ENCODE measurements at places on chromosomes 2 and 18.

- DNase-seq, result no peak
Observed at GRCh38 chr2:218368621-218369153, 12.0 kb downstream of the CATIP start.

- peak; percentile 12 for DNase-seq
Observed at GRCh38 chr2:190979906-190980629, 33.9 kb downstream of the STAT1 start.

- DNase-seq, result no peak
Observed at GRCh38 chr2:240018071-240018750, 6.9 kb downstream of the NDUFA10 start.

DNA sequence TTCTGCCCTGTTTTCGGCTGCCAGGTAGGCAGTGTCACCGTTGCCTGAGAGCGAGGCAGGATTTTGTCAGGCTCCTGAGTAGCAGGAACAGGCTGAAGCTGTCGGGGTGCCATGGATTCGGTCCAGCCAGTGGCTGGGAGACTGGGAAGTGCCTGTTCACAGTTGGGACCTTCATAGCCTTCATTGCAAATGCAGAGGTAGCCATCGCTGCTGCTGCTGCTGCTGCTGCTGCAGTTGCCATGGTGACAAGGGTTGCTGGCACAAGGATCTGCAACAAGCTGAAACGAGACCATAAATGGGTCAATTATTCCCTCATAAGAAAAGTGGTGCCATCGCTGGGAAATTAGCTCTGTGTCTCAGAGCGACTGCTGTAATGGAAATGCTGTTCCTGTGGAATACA lies 122.7 kb downstream of the DNER start:
- DNase-seq, result no peak

DNA sequence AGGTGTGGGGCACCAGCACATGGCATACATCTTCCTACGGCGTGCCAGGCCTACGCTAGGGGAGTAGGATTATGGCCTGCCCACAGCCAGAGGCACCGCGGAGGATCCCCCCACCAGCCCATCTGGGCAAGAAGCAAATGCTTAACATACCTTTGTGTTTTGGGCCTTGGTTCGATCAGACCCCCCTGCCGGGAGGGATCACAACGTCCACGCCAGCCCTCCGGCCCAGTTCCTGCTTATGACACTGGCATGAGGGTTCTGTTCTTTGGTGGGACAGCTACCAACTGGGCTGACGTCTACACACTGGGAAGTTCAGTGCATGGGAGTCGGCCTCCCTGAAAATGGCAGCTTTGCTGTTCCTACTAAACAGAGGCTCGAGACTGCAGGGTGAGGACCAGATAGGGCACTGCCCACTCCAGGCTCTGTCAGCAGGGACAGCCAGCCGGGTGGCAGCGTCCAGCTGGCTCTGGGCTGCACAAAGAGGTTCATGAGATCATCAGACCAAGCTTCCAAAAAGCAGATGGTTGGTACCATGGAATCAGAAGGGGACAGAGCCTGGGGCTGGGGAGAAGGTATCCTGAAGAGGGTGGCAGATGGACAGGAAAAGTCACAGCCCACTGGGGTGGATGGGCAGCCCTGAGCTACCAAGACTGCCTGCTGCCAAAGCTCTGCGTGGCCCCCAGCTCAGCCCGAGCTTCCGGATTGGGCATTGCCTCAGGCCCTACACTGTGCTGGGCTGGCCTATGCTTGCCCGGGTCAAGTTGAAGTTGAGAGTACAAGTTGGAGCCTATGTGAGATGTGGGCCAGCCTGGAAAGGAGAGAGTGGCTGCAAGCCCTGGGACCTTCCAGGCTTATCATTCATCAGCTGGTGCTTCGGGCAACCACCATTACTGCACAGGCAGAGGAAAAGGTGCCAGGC lies 61.7 kb upstream of the TEX51 start:
- no peak for DNase-seq

DNA sequence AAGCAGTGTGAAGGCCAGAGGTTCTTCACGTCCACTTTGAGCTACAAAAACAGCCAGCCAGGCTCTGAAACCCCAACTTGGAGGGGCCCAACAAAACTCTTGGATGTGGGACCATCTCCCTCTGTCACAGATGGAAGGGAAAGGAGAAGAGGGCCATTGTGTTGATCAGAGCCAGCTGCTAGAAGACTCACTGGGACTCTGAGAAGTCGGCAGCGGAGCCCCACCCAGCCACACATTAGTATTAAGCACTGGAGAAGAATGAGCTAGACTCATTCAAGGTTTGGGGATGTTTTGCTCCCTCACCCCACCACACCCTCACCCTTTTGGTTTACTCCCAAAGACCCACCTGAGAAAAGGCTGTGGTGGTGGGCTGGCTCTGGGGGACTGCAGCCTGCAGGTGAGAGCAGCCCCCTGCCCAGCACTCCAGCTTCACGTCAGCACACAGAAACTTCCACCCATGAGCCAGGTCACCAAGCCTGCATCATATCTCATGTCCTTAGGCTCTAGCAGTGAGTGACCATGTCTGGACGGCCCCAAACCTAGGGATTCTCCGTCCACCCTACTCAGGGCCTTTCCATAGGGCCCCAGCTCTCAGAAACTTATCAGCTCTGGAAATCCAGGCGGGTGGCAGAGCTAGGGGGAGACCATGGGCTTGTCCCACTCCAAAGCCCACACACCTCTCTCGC lies 12.6 kb downstream of the TEX51 start:
- no peak for DNase-seq

- no peak for DNase-seq
Observed at GRCh38 chr2:99970292-99970868, 172.0 kb downstream of the AFF3 start.

DNA sequence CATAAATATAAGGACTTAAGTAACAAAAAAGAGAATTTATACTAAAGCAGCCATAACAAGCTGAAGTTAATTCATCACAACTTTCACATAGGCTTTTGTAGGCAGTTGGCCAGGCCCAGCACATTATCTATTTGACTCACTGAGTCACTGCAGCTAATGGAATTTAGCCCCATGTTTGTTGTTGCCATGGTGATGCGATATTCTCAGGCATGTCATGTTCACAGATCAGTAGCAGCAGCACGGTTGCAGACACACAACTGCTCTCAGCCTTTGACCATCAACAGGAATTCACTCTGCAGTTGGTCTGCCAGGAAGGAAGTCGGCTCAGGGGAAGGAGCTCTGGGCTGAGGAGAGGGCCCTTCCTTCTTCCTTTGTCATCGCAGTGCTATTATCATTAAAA lies 639.8 kb downstream of the TMEM182 start:
- DNase-seq, result no peak

DNA sequence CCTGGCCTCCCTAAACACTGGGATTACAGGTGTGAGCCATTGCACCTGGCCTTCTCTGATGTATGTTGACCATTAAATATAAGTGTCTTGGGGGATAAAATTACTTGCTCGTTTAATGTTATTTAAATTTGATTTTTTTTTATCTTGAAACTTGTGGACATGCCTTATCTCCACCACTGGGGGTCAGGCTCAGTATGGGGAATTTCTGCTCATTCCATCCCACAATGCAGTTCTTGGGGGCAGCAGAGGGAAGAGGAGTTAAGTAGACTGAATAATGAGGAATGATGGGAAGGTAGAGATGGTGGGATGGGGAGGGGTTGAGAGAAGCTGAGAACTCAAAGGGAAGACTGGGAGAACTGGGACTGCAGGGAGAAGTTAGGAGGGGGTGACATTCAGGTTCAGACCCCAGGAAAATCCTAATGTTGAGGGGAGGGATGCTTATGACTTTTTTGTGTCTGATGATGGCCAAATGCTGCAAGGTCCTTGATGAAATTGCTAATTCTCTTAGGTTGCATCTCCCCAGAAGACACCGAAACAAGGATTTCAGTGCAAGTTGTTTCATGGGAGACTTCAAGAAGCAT lies 174.2 kb downstream of the MIB1 start:
- DNase-seq, result peak; percentile 49

GRCh38 chr2:223856021-223856420 lies 18.6 kb upstream of the AP1S3 start:
- no peak for DNase-seq

- DNase-seq, result no peak
Observed at GRCh38 chr2:236284208-236284607, 20.0 kb upstream of the ASB18 start.

- peak; percentile 79 for DNase-seq
Observed at GRCh38 chr2:85066874-85067351, 66.3 kb upstream of the TCF7L1 start.

DNA sequence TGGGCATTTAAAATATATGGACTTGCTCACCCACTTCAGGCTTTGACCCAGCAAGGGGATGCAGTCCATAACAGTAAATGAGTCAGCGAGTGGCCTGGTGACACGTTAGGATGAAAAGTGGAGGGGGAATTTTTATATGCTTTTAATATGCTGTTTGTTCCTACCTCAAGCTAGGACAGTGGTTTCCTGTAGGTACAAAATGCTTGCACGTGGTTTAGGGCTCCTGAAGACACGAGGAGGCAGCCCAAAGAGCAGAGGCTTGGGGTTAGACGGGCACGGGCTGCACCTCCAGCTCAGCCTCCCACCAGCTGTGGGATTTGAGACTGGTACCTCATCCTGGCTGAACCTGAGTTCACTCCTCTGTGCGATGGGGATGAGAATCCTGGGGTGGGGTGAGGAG lies 306.2 kb upstream of the CXCR4 start:
- no peak for DNase-seq

DNA sequence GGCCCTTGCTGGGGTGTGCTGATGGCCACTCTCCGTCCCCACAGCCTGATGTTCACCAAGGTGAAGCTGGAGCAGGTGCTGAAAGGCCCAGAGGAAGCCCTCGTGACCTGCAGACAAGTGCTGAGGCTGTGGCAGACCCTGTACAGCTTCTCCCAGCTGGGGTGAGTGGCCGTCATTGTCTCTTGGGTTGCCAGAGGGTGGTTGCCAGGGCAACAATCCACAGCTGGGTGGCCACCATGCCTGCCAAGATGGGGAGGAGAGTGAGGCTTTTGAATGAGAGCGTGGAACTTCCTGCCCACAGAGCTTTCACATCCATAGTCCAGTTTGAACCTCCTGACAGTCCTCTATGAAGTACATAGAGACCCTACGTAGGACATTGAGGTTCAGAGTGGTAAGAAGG lies 108.8 kb downstream of the STPG4 start:
- no peak for DNase-seq

DNA sequence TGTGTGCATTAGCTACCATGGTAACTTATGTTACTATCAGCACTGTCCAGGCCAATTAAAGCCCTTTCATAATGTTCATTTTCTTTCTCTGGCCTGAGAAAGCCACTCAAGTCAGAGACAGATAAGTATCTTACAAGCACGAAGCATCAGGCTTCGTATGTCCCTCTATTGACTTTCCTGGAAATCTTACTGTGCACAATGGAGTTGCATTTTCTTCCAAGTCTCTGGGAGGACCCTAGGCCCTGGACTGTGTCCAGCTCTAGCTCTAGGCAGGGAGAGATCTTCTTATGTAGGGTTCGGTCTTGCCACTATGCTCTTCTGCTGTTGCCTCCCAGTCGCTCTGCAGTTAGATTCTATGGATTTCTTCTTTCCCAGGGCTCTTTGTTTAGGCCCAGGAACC lies 40.0 kb upstream of the ITGA6 start:
- no peak for DNase-seq

GRCh38 chr18:77132369-77133050 lies at the start of gene MBP:
TSS of gene MBP (minus strand) at chr18:77132783. CDS start at chr18:77105261, 27,522 bp downstream.
- DNase-seq, result peak; percentile 43

DNA sequence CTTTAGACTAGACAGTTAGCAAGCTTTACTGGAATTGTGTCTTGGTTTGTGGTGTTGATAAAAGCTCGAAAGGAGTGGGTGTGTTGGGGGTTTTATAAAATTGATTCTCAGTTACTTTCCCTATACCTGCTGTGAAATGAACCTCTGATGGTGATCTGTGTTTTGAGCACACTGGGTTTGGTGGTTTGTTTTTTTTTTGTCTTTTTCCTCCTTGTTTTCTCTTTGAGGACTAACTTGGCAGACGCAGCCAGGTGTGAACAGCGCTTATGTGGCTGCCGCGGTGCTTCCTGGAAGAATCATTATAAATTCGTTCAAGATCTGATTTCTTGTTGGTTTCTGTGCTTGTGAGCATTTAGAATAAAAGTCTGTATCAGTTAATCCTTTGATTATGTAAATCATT lies 28.5 kb downstream of the GRHL1 start:
- DNase-seq, result no peak
